ENCODE measurements at places on chromosomes 16 and 17.

- DNase-seq, result no peak
Measured at GRCh38 chr16:84481051-84481735, 23.3 kb downstream of the MEAK7 start.

DNA sequence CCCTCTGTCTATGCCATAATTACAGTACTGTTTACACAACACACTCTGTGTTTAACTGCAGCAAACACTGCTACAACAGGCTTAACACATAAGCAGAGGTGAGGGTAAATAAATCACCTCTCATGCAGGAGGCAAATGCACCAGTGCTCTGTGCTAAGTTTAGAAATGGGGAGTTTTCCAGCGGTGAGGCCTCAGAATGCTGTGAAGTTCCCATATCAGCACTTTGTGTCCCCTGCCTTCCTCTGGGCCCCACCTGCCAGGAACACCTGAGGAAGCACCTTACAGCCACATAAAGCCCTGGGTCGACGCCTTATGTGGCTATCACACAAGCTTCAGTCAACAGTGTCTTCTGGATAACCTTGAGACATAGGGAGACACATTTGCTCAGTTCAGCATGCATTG is 304.5 kb downstream of the HAPSTR1 start:
- DNase-seq, result no peak

GRCh38 chr17:38667099-38667786 is 7.5 kb downstream of the EPOP start:
- peak; percentile 57 for DNase-seq

DNA sequence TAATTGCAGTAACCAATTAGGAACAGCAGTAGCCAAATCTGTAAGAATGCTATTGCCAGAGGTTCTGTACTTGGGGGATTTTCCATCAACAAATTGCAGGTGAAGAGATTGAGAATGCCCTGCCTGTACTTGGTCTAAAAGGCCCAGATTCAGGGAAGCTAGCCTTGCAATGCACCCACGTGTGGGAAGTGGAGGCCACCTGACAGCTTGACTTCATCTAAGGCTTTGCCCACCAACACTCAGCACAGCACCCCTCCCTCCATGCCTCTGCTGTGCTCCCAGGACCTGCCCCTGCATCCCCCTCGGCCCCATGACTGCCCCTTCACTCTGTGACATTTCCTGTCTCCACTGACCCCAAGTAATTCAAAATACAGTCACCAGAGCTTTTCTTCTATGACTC is 79.1 kb upstream of the CDH5 start:
- no peak for DNase-seq

- no peak for DNase-seq
Measured at GRCh38 chr17:42882166-42882565, 18.4 kb upstream of the G6PC1 start.

GRCh38 chr17:78252701-78253635 is 21.5 kb downstream of the TMEM235 start:
- DNase-seq, result no peak

DNA sequence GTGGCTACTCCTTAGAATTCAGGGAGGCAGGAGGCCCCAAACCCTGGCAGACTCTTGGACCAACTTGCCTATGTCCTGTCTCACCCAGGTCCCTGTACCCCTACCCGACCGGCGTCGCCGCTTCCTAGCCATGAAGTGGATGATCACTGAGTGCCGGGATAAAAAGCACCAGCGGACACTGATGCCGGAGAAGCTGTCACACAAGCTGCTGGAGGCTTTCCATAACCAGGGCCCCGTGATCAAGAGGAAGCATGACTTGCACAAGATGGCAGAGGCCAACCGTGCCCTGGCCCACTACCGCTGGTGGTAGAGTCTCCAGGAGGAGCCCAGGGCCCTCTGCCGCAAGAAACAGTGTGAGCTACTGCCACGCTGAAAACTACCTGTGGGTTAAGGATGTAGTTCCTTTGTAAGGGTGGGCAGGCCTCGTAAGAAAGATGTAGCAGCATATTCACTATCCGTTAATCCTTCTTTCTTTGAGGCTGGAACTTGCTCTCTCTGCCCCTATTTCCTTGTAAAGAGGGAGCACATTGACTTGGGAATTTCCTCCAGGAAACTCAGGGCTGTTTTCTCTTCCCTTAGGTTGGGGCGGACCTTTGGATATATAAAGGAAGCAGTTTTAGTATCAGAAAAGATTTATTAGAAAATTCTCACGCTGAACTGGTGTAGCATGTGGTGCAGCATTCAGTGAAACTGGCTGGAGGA is 4.1 kb downstream of the MRPS7 start:
- DNase-seq, result no peak

- DNase-seq, result no peak
Measured at GRCh38 chr17:19567216-19568015, 33.8 kb downstream of the SLC47A1 start.

GRCh38 chr16:28835864-28836760 is 10.0 kb downstream of the TUFM start:
- DNase-seq, result no peak

GRCh38 chr17:50618941-50619340 is 15.7 kb upstream of the ABCC3 start:
- no peak for DNase-seq

DNA sequence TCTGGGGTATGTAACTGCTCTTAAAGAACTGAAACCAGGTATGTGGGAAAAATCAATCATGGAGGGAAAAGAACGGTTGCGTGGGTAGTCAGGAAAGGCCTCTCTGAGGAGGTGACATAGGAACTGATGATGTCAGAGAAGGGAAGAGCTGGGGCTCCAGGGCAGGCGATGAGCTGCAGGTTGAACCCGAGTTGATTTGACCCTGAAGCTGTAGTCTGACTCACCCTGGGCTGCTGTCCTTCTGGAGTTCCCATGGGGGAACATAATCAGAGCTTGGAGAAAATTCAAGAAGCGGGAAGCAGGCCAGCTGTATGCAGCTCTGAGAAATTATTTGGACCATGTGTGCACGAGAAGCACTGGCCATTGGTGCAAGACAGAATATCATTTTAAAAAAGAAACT is 16.7 kb downstream of the SLC6A2 start:
- no peak for DNase-seq

- DNase-seq, result no peak
Measured at GRCh38 chr17:48100160-48100559, 1.1 kb downstream of the CBX1 start.

DNA sequence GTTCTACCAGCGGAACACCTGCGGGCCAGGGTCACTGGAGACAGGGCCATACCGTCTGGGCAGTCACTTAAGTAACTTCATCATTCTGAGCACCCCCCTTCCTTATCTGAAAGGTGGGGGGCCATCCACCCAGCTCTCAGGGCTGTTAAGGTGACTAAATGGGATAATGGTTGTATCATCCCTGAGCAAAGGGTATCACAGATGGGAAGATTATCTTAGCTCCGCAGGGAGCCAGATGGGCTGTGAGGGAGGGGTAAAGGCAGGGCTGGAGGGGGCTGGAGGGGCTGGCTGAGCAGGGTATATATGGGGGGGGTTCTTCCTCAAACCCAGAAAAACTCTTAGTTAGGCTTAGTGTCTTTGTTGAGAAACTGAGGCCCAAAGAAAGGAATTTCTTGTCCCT is 2.9 kb upstream of the CACNA1G start:
- DNase-seq, result no peak

GRCh38 chr17:17913695-17914332 is 58.4 kb downstream of the TOM1L2 start:
- no peak for DNase-seq

GRCh38 chr17:49703557-49704277 is 4.0 kb downstream of the SLC35B1 start:
- DNase-seq, result no peak

GRCh38 chr17:34156401-34156740 is 98.7 kb upstream of the CCL2 start:
- DNase-seq, result no peak

DNA sequence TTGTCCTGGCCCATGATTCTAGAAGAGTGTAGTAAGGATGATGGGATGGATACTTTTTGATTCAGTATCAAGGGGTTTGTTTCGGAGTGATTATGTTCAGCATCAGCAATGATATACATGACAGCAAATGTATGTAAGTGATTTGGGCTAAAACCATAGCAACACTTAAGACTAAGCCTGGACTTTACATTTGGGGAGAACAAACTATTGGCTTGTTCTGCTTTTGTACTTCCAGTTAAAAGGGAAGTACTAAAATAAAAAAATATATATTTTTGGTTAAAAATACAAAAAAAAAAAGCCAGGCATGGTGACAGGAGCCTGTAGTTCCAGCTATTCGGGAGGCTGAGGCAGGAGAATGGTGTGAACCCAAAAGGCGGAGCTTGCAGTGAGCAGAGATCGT is 20.5 kb upstream of the DHX8 start:
- no peak for DNase-seq

DNA sequence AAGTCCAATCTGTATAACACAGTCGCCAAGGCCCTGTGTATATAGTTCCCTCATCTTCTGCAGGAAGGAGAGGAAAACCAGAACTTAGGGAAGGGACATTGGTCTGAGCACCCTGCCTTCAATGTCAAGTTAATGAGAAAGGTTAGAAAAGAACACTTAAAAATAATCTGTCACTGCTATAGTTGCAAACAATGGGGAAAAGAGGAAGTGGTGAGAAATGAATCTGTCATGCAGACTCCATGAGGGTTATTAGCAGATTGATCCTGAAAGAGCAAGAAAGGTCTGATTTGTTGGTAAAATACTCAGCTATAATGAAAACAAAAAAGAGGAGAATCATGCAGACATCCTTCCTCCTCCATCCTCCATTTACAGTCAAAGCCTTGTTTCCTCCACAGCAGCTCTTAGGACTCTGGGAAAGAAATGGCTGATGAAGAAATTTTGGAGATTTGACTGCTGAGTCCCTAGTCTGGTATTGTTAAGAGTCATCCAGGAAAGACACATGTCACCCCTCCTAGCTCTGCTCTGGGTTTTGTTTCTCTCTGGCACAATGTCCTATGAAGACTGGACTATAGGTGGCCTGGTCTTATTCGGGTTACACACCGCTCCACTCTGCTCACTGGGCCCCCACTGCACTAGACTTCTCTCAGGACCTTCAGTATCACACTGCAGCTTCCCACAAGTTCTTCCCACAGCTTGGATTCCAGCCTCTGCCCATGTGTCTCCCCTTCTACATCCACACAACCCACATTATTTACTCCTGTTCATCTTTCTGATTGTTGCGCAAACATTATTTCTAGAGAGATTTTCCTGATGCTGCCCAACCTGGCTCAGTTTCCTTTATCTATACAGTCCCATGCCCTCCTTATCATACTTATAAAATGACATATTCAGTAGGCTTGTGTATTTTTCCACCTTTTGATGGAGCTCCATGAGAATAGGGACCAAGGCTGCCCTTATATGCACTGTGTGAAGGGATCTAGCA is 56.5 kb upstream of the XYLT1 start:
- DNase-seq, result no peak

DNA sequence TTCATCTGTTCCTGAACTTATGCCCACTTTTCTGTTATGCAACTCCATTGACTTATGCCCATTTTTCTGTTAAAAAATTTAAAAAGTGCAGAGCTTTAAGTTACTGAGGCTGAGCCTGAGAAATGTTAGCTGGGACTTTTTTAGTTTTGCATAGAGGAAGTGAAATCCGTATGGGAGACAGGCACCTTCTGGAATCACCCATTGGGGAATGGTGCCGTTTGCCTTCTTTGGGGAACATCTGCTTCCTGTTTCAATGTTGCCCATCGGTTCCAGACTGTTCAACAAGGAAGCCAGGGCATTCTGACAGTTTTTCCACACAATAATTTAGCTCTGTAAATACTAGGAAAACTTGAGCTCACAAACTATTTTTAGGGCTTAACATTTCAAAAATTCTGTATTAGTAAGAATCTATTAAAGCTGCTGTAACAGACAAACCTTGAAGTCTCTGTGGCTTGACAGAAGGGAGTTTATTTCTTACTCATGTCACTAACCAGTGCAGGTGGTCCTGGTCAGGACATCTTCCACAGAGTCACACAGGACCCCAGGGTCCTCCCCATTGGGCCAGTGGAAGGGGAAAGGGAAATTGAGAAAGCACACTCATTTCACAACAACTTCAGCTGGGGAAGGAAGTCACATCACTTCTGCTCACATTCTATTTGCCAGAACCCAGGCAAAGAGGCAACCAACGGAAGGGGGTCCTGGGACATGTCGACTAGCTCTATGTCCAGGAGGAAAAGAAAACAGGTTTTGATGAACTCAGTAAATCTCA is 17.2 kb downstream of the PRKCB start:
- no peak for DNase-seq

- DNase-seq, result no peak
Measured at GRCh38 chr16:3097266-3097665, 1.8 kb downstream of the ZSCAN10 start.

GRCh38 chr17:27488231-27488630 is 32.0 kb downstream of the KSR1 start:
- DNase-seq, result no peak

DNA sequence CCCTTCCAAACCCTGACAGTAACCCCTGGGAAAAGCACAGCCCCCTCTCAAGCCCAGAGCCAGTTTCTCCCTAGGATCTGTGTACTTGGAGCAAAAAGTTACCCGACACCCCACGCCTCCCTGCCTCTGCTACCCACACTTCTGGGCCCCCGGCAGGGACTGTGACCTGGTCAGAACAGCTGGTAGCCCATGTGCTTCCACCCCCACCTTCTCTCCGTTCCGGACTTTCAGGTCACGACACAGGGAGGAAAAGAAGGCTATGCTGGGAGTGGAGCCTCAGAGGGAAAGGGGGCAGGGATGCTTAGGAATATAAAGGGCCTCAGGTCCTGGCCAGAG is 6.4 kb downstream of the PPY start:
- no peak for DNase-seq

GRCh38 chr16:61555718-61556441 is 480.4 kb downstream of the CDH8 start:
- DNase-seq, result no peak

DNA sequence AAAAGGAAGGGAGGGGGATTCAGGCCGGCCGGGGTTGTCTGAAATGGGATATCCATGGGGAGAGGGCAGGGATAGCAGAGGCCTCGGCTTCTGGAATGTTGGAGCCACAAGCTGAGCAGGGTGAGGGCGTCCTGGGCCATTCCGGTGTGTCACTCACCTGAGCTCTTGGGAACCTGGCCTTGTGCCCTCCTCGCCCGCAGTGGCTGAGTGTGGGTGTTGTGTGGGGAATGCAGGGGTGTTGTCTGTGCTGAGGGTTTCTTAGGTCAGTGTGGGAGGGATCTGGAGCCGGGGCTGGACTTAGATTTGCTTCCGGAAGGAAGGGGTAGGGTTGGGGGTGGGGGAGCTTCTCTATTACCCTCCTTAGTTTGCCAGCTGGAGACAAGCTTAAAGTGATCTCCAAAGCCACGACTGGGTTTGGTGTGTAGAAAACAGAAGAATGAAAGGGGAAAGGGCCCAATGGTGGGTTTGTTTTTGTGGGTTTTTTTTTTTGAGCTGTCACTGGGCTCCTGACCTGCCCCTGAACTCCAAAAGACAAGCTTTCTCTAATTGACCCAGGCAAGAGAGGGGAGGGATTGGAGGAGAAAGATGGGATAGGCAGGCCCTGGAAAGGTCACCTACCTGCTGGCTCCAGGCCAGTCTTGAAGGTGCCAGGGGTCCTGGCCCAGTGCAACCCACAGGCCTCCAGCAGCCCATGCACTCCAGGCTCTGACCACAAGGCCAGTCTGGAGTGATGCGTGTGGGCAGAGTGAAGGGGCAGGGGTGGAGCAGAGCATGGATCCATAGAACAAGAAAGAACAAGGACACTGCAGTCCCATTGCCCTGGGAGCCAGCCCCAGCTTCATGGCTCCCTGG is at the start of gene SULT1A2:
TSS of gene SULT1A2 (minus strand) at position 211 of the 852 bp plus-strand sequence. CDS start 1,120 bp downstream, outside the sequence.
- no peak for DNase-seq
